ENCODE measurements at places on chromosomes 5 and 9. TPM values are rescaled to one million over a fixed set of nuclear protein-coding genes. Genes with fewer than 3 reads are reported as not detected.

CAMK4 gene
- total RNA-seq: 0.33 TPM

OR1Q1 gene
- not detected for total RNA-seq

UBE2QL1 gene
- 0.86 TPM for total RNA-seq

SOHLH1 gene
- not detected for total RNA-seq

ARID3C gene
- under 0.01 TPM for total RNA-seq

FRMPD1 gene
- total RNA-seq: under 0.01 TPM

TEX48 gene
- not detected for total RNA-seq

SHISAL2B gene
- not detected for total RNA-seq

LIFR gene
- total RNA-seq: 46.1 TPM

GFI1B gene
- total RNA-seq: under 0.01 TPM

ZDHHC11B gene
- total RNA-seq: not detected

SPINK4 gene
- total RNA-seq: not detected

GABRA6 gene
- not detected for total RNA-seq

PLPPR1 gene
- under 0.01 TPM for total RNA-seq

MIER3 gene
- 18.7 TPM for total RNA-seq

DDX4 gene
- total RNA-seq: not detected

NME5 gene
- 2.3 TPM for total RNA-seq

TMEM38B gene
- total RNA-seq: 8.3 TPM

PCSK1 gene
- total RNA-seq: 0.09 TPM

ORM1 gene
- total RNA-seq: not detected

TMC1 gene
- total RNA-seq: 0.22 TPM

NOTCH1 gene
- total RNA-seq: 66.1 TPM

PCDHA13 gene
- 0.09 TPM for total RNA-seq

POMT1 gene
- total RNA-seq: 28.0 TPM

UTP15 gene
- total RNA-seq: 13.8 TPM

SLC6A18 gene
- not detected for total RNA-seq

BAAT gene
- not detected for total RNA-seq

PCDHB5 gene
- total RNA-seq: 0.43 TPM

SLC46A2 gene
- total RNA-seq: not detected

TMEM171 gene
- 0.77 TPM for total RNA-seq

PCDHAC1 gene
- 0.11 TPM for total RNA-seq

PCDHB10 gene
- 1.0 TPM for total RNA-seq

PCDHAC2 gene
- 0.17 TPM for total RNA-seq

COL5A1 gene
- 0.95 TPM for total RNA-seq

PTGER4 gene
- 4.9 TPM for total RNA-seq

CCDC112 gene
- 5.1 TPM for total RNA-seq

PLK2 gene
- 352 TPM for total RNA-seq

PFN3 gene
- not detected for total RNA-seq

FAM13B gene
- total RNA-seq: 21.1 TPM

RORB gene
- not detected for total RNA-seq

FAM174A gene
- total RNA-seq: 23.2 TPM

TIGD6 gene
- 5.8 TPM for total RNA-seq

ADAMTS6 gene
- total RNA-seq: 47.2 TPM
